ENCODE measurements at places on chromosomes 2 and 18. TPM values are rescaled to one million over a fixed set of nuclear protein-coding genes. Genes with fewer than 3 reads are reported as not detected.

Gene MAP2
- total RNA-seq, result 541 TPM

Gene RAX
- not detected for total RNA-seq

Gene LRRTM1
- total RNA-seq, result 5.9 TPM

Gene RASGRP3
- 29.3 TPM for total RNA-seq

Gene CHRNG
- total RNA-seq, result not detected

Gene CFAP210
- 2.8 TPM for total RNA-seq

Gene PDCD1
- total RNA-seq, result 0.20 TPM

Gene CAD
- 30.3 TPM for total RNA-seq

Gene PMAIP1
- 1.4 TPM for total RNA-seq

Gene APLF
- 9.5 TPM for total RNA-seq

Gene EFEMP1
- total RNA-seq, result 197 TPM

Gene CRYGD
- total RNA-seq, result 1.2 TPM

Gene MRPS5
- 53.0 TPM for total RNA-seq

Gene CD8A
- 1.4 TPM for total RNA-seq

Gene GKN2
- total RNA-seq, result not detected

Gene ACVR1C
- 1.9 TPM for total RNA-seq

Gene LIPG
- 3.6 TPM for total RNA-seq

Gene KCNS3
- total RNA-seq, result 22.8 TPM

Gene YWHAQ
- 535 TPM for total RNA-seq

Gene INO80B
- total RNA-seq, result 34.7 TPM

Gene DSEL
- 45.3 TPM for total RNA-seq

Gene SH3RF3
- total RNA-seq, result 4.8 TPM

Measured in spinal cord (tissue), 10 donors.